ENCODE measurements at places on chromosomes 2 and 18. TPM values are rescaled to one million over a fixed set of nuclear protein-coding genes. Genes with fewer than 3 reads are reported as not detected.

- no peak for DNase-seq
Observed at GRCh38 chr2:119549241-119549640, 5.0 kb downstream of the CFAP221 start.

INO80C gene
- 15.7 TPM for total RNA-seq

ALPG gene
- not detected for total RNA-seq

CCDC85A gene
- 0.19 TPM for total RNA-seq

- no peak for DNase-seq
Observed at GRCh38 chr2:200730302-200730701, 81.4 kb upstream of the BZW1 start.

C2orf15 gene
- 0.23 TPM for total RNA-seq

GRCh38 chr2:88845772-88846661 lies 154.5 kb downstream of the RPIA start:
- no peak for DNase-seq

C2orf66 gene
- not detected for total RNA-seq

GRCh38 chr18:49920731-49921130 lies 107.4 kb upstream of the ACAA2 start:
- peak; percentile 58 for DNase-seq

NXPH2 gene
- total RNA-seq = 0.14 TPM

DNA sequence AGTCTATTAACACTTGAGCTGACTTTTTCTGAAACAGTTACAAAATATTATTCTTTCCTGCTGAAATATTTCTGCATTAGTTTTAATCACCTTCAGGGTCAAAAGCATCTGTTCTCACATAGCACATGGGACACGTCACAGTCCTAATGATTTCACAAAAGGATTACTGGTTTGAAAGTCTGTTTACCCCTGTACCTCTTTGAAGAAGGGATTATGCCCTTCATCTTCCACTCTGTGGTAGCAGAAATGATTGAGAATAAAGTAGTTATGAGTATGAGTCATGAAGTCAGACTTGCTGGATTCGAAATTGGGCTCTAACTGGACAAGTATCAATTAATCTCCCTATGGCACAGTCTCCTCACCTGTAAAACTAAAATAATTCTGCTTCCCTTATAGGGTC lies 121.2 kb downstream of the SATB2 start:
- DNase-seq = no peak

FOXI3 gene
- total RNA-seq = not detected

GRCh38 chr18:11873670-11874340 lies 22.6 kb downstream of the CHMP1B start:
- DNase-seq = no peak

DNA sequence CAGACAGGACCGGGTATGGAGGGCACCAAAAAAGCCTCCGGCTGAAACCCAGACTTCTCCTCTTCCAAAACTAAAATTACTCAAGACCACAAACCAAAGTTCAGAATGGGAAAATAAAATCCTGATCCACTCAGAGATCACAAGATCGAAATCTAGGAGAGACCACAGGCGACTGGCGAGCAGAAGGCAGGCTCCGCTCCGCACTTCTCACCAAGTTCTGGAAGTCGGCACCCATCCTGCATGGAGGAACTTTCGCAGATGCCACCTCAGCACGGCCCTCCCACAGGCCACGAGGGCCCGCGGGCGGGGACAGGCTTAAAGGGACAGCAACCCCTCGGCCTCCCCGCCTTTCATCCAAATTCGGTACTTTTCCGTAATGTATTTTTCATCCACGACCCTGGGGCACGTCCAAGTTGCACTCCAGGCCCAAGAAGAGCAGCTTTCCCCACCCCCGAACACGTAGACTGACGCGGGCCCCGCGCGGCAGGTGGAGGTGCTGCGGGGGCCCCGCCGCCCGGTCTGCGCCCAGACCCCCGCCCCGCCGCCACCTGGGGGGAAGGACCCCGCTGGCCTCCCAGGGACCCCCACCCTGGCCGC lies 43.7 kb downstream of the HDLBP start:
- DNase-seq = peak; percentile 73

- DNase-seq = no peak
Observed at GRCh38 chr2:20649576-20649975, 1.3 kb downstream of the HS1BP3 start.

C2orf72 gene
- 3.0 TPM for total RNA-seq

- DNase-seq = no peak
Observed at GRCh38 chr18:3499501-3499900, 49.5 kb downstream of the TGIF1 start.

DNA sequence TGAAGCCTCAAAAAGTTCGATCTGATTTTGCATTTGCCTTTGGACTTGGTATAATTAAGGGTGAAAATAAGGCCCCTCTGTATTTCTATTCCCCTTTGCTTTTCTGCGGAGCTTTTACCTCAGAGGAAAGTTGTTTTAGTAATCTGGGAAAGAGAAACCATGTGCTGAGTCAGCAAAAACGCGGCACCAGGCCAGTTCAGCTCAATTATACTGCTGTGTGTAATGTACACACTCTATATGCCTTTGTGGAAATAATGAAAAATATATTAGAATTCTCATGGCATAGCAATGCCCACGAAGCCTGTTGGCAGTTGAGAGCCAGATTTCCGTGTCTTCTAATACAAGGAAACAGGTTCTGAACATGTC lies 161.9 kb upstream of the SIX2 start:
- DNase-seq = no peak

SRBD1 gene
- total RNA-seq = 17.0 TPM

TRAF3IP1 gene
- total RNA-seq = 5.2 TPM

DNA sequence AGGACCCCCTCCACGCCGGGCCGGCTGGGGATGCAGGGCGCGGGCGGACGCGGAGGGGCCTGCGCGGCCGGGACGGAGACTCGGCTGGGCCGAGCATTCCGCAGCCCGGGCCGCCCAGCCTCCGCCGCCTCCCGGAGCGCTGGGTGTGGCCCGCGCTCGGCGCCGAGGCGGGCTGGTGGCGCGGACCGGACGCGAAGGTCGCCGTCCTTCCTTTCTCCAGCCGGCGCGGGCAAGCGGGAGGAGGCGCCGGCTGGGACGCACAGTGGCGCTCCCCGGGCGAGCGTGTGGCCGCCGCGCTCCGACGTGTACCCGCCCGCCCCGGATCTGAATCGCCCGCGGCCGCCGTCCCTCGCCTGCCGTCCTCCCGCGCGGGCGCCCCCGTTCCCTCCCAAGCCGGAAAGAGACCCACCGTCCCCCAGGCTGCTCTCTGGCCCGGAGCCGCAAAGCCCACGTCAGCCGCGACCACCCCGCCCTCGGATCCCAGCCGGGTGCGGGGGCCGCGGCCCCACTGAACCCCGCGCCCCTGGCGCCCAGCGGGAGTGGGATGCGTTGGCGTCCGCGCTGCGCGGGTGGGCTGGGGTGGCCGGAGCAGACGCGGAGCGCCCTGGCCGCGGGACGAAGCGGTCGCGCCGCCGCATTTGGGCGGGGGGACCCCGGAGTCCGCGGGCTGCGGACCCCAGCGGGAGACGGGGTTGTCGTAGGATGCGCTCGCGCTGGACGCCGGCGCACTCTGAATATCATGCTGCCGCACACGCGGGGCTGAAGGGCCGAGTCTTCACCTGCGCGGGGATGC lies 634 bp downstream of the SPATS2L start:
- peak; percentile 15 for DNase-seq

GRCh38 chr2:73111073-73112025 lies 1.4 kb downstream of the RAB11FIP5 start:
- peak; percentile 74 for DNase-seq

PLCL1 gene
- 0.16 TPM for total RNA-seq

DNA sequence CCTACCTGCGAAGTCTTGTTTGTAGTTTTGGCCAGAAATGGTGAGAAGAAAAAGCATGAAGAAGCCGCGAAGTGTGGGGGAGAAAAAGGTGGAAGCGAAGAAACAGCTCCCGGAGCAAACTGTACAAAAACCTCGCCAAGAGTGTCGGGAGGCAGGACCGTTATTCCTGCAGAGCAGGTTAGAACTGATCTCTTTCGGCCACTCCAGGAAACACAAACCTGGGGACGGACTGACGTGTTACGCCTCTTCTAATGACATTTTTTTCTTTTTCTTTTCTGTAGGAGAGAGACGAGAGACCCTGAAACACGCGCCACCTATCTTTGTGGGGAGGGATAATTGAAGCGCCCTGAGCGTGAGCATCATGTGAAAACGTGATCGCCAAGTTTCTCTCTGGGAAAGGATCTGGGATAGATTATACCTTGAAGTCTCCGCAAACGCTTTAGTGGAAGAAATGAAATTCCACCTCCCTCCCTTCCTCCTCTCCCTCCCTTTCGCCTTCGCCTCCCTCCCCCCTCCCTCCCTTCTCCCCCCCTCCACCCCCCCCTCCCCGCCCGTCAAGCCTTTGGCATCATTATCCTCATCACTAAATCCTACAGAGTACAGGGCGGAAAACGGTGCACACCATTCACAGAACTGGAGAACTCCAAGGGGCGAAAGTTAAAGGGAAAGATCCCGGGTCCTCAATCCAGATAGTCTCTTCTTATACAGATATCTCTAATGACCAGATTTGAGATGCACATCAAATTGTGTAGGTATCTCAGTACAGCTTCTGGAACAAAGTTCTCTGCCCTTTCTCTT lies at the start of gene ZEB2:
Gene ZEB2 (minus strand): TSS at position 186 of the 798 bp plus-strand sequence. CDS start 2,769 bp downstream, outside the sequence.
- no peak for DNase-seq

DNA sequence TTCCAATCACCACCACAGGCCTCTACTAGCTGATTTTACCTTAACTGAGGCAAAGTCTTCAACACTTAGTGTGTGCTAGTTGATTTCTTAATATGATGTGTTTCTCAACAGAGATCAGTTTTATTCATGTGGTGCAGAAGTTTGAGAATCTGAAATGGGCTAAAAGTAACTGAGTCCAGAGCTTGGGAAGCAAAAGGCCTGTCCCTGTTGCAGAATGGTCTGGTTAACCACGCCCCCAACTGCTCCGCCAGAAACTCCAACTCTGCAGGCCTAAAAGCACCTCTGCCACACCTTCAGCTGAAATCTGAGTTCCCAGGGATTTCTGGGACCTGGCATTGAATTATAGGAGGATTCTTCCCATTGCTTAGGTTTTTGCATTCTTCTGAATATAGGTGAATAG lies 44.9 kb downstream of the TWIST2 start:
- DNase-seq = no peak

DNA sequence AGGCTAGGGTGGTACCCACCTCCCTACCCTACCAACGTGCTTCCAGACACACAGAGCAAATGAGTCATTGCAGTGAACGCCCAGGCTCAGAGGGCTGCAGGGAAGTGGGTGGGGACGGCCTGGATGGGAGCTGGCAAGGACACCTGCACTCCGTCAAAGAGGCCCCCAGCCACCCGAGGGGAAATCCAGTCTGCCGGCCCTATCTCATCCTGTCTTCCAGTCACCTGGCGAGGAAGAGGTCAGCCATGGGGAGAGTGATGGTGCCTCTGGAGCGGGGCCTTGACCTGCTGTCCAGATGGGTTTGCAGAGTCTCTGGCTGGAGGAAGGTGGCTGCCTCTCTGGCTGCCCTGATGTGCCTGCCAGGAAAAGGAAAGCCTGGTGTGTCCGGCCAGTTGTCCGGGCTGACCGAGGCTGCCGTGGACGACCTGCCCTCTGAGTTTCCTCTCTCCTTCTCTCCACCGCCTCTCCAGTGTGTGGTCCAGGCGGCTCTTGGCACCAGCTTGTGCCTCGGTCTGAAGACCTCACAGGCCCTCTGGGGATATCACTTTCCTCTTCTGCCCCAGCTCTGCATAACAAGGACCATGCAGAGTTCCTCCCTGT lies 209.7 kb upstream of the COPS8 start:
- no peak for DNase-seq

GRCh38 chr2:127984551-127984950 lies 43.3 kb downstream of the SAP130 start:
- DNase-seq = peak; percentile 11

- no peak for DNase-seq
Observed at GRCh38 chr18:8726963-8727705, 21.8 kb downstream of the MTCL1 start.

GRCh38 chr2:200226451-200227426 lies 79.8 kb upstream of the SPATS2L start:
- no peak for DNase-seq

- peak; percentile 33 for DNase-seq
Observed at GRCh38 chr2:15557887-15558311, 3.2 kb downstream of the NBAS start.

RIT2 gene
- not detected for total RNA-seq

DNA sequence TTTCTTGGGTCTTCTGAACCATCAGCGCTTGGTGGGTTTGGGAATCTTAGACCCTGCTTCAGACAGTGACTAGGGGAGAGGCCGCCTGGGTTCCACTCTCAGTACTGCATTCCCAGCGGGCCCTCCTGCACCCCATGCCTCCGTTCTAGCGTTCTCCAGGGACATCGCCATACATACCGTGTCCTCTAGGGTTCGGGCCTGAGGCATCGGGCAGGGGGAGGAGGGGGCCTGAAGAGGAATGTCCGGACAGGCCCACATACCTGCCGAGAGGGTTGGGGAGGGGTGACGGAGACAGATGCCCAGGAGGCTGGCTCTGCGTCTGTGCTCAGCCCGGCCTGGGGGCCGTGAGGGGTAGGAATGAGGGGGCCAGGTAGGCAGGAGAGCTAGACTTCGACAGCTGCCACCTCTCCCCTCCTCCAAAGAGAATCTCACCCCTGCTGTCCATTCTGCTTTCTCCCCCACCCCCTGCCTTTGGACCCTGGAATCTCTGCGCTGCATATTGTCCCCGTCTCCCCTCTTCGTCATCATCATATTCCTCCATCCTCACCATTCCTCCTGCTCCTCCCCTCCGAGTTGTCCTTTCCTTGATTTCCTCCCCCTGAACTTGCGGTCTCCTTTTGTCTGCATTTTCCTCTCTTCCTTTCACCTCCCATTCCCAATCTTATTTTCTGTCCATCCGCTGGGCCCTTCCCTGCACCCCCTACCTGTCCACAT lies 7.8 kb upstream of the WNT10A start:
- DNase-seq = no peak

DNA sequence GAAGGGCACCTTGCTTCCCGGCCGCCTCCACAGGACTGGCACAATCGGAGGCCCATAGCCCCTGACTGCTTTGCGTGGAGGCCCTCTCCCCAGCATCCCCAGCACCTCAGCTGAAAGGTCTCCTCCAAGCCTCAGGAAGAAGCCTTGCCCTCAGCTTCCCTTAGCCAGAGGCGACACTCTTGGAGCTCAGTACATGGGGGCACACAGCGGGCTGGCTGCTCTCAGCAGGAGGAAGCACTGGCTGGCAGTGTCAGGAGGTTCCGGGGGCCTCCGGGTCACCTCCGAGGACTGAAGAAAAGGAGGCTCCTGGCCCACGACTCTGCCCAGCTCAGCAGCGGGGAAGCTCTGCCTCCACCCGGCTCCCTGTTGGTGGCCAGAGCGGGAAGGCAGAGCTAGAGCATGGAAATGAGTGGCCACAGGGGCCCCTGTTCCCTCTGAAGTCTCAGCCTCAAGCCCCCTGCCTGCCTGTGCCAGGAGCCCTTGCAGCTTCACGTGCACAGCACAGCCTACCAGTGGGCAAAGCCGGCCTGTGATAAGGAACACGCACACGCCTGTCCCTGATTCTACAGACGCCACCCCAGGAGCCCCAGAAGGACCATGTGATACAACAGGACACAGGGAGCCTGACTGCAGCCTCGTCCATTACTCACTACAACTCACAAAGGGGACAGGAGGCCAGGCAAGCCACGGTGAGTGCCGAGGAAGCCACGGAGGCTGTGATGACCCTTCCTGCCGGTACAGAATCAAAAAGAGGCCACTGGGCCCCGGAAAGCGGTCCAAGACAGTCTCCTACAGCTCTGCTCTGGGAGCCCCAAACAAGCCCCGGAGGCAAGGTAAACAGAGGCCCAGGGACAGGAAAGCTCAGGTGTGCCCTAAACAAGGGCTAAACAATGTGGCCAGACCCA lies 15.5 kb downstream of the HDAC4 start:
- DNase-seq = no peak

GRCh38 chr18:50849419-50849821 lies 29.5 kb upstream of the ME2 start:
- no peak for DNase-seq
